ENCODE measurements at places on chromosomes 7 and 10.

DNA sequence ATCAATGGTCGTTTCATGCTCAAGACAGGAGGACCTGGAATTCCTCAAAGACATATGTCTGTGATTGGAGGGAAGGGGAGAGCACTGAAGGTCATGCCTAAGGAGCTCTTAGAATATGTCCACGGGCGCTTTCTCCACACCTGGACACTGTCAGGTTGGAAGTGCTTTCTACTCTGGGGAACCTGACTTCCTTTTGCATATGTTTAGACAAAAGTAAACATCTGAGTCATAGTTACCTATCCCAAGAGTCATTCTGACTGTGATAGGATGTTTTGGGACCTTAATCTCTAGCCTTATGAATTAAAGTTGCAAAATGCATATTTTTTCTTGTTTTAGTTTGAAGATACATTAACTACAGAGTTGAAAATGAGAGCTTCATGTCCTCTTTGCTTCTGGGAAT lies 251.7 kb downstream of the KLF6 start:
- DNase-seq, result no peak

GRCh38 chr10:125299461-125299860 lies 139.1 kb upstream of the CTBP2 start:
- DNase-seq, result no peak

GRCh38 chr7:75639886-75640190 lies 98.9 kb downstream of the HIP1 start:
- DNase-seq, result no peak

- DNase-seq, result no peak
Observed at GRCh38 chr7:29597266-29597665, 33.6 kb downstream of the PRR15 start.

GRCh38 chr10:69744971-69745370 lies 56.7 kb upstream of the COL13A1 start:
- DNase-seq, result no peak

- no peak for DNase-seq
Observed at GRCh38 chr7:27030393-27031050, 65.3 kb downstream of the HOXA1 start.

DNA sequence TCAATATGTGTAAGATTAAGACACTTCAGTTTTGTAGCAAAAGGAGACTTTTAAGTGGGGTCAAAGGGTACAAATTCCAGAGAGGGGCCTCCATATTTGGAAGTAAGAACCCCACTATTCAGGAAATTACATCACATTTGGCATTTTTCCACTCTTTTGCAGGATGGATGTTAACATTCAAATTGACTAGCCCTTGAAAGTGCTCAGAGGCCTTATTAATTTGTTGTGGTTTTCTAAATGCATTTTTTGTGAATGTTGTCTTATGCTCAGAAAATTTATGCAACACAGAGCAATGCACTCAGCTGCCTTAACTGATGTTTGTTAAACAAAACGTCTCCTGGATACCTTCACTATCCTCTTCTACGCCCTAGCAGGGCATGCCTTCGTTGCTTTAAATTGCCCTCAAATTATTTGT lies 50.9 kb upstream of the PDLIM1 start:
- DNase-seq, result no peak

GRCh38 chr7:64744680-64745079 lies 49.5 kb upstream of the ZNF138 start:
- no peak for DNase-seq

DNA sequence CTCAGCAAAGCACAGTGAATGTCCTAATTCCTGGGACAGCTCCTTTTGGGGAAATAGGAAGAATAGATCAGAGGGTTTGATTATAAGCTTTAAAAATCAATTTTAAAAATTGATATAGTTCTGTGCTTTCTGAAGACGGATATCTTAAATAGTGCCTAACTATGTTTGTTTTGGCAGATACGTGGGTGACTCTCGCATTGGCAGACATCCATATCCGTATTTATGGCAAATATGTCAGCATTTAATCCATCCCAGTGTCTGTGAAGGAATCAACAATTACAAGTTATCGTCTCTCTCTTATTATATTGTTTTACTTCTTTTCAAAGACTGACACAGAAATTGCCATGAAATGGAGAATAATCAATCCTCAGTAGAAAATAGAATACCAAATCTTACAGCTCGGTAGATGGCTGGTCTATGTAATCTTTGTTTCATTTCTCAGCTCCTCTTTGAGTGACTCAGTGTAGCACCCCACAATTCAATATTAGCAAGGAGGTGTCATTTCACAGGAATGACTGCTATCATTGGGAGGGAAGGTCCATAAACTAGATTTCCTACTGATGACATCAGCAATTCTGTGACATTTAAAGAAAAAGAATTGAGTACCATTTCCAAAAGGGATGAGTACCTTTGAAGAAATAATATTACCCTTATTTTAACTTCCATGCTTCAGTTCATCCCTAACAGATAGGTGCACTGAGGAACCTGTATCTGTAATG lies 186.4 kb upstream of the NFE2L3 start:
- DNase-seq, result no peak

DNA sequence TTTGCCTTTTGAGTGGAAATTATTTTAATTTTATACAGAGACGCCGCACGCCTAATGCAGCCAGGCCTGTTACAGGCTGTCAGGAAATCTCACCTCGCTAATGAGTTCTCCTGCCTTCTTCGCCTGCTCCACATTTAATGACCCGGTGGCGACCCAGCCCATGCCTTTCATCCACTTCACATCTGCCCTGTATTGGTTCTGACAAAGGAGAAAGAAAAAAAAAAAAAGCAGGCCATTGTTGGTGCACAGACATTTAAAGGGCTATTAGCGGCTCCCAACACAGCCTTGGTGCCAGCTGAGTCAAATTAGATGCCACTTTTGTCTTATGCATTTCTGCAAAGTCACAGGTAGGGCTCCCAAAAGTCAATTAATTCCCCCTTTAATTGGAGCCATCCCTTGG lies 43.3 kb downstream of the NRAP start:
- no peak for DNase-seq

GRCh38 chr10:31278279-31278941 lies 40.6 kb upstream of the ZEB1 start:
- DNase-seq, result no peak

Data from T-cell (primary cell).